Right forelimb (tissue), 1 donor: ENCODE measurements at places on chromosomes 4 and X.

GRCh38 chr4:150656891-150657290 is 74.9 kb downstream of the MAB21L2 start:
- DNase-seq: no peak

DNA sequence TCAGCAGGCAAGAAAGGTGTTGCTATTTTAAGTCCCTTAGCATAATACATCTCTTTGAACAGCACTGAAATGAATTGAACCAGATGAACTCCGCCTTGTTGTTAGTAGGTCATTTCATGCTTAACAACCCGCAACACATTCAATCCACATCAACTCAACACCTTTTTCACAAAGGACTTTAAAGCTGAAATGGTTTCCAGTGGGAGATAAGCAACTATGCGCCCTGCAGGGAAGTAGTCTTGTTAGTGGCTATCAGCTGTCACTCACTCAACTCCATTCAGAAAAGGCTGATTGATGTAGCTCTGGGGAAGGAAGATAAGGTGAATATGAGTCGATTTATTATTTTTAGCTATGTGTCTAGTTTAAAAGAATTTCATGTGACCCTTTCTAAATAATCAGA is 46.0 kb downstream of the ATP8A1 start:
- no peak for DNase-seq

DNA sequence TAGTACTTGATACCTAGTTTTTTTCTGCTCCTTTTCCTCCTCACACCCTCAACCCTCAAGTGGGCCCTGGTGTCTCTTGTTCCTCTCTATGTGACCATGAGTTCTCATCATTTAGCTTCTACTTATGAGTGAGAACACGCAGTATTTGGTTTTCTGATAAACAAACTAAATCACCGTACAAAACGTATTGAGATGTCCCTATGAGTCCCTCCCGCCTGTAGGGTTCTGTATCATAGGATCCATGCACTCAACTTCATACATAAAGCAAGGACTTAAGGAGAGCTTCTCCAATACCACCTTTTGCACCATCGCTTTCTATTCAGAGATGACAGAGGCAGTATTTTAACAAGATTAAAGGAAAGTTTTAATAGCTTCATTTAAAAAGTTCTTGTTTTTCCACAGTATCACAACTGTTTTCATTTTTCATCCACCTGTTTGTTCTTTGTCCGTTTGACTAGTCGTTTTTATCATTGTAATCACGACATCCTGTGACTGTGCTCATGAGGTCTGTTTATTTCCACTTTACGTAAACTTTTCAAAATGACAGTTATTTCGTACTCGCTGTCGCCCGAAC is 457 bp upstream of the RAB9A start:
- DNase-seq: no peak

DNA sequence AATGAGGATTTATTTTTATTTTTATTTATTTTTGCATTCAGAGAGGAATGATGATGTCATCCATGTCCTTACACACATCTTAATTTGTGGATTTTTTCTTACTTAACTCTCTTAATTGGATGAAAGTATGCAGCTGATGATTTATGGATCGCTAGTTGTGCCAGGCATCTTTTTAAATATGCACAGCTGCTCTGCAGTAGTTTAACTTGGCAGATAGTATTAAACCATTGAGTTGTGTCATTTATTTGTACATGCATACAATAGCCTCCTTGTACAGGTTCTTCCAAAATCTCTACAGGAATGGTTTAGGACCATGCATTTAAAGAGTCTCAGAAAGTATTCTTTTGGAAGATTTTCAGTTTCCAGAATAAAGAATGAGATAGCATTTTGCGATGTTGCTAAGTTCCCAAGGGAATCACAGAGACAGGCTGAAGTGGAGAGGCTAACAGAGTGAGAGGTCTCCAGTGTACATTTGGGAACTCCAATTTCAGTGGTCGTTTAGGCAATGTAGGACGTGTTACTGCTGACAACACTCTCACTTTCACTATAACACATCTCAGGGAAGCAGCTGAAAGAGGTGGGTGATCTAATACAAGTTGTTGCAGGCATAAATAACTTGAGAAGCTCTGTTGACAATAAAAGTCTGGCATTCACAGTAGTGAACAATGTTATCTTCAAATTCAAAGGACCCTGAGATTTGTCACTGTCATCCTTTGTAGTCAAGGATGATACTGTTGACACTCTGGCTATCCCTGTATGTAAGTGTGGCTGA is 49.9 kb upstream of the SCRG1 start:
- DNase-seq: no peak

GRCh38 chr4:155604718-155605626 is 61.7 kb upstream of the GUCY1A1 start:
- DNase-seq: no peak
